ENCODE measurements at places on chromosomes 5 and 9.

- no peak for DNase-seq
These were observed 5.6 kb downstream of the GNPDA1 start for GRCh38 chr5:142007237-142007544.

- no peak for DNase-seq
These were observed 48.7 kb downstream of the TEK start for GRCh38 chr9:27157736-27158135.

GRCh38 chr9:104896131-104896530 lies 31.8 kb downstream of the ABCA1 start:
- DNase-seq: no peak

DNA sequence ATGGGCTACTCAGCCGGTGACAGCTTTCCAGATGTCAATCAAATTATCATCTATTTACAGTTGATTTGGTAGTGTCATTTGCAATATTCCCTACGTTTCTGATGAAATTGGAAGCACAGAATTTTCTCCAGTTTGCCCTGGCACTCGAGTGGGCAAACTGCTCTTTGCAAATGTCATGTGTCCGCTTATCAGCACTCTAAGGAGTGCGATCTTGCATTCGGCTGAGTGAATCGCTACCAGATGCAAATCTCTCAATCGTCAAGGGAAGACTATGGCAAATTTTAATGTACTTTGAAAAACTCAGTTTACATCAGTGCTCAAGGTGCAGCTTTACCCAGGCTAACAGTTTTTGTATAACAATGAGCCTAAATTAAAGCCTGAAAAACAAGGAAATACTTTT lies 66.8 kb downstream of the BNC2 start:
- no peak for DNase-seq

DNA sequence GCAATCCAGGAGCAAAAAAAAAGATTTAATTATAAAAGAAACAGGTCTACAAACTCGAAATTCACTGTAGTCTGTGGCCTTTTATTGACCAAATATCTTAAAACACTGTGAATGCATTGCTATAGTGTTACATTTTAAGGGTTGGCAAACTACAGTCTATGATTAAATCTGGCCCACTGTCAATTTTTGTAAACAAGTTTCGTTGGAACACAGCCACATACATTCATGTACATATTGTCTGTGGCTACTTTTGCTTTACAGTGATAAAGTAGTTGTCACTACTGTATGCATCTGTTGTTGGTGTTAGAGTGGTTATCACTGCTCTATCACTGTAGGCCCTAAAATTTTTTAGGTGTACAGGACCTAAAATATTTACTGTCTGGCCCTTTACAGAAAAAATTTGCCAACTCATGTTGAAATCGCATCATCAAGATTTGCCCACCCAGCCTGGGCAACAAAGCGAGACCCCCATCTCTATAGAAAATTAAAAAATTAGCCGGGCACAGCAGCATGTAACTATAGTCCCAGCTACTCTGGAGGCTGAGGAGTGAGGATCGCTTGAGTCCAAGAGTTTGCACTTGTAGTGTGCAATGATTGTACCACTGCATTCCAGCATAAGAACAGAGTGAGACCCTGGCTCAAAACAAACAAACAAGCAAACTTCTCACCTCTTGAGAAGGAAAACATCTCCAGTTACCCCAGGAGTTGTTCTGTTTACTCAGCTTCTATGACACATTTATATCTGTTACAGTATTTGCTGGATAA lies 89.0 kb downstream of the ERBIN start:
- no peak for DNase-seq

GRCh38 chr5:139394654-139395566 lies at the start of gene PROB1:
TSS of gene PROB1 (minus strand) at chr5:139395104. CDS start at chr5:139395081, 23 bp downstream.
- no peak for DNase-seq

GRCh38 chr9:112038017-112038408 lies 137.1 kb downstream of the SUSD1 start:
- no peak for DNase-seq

GRCh38 chr9:9117866-9118265 lies 1318.3 kb upstream of the DMAC1 start:
- peak; percentile 18 for DNase-seq

GRCh38 chr9:69141851-69142250 lies 32.2 kb upstream of the TJP2 start:
- DNase-seq: no peak

DNA sequence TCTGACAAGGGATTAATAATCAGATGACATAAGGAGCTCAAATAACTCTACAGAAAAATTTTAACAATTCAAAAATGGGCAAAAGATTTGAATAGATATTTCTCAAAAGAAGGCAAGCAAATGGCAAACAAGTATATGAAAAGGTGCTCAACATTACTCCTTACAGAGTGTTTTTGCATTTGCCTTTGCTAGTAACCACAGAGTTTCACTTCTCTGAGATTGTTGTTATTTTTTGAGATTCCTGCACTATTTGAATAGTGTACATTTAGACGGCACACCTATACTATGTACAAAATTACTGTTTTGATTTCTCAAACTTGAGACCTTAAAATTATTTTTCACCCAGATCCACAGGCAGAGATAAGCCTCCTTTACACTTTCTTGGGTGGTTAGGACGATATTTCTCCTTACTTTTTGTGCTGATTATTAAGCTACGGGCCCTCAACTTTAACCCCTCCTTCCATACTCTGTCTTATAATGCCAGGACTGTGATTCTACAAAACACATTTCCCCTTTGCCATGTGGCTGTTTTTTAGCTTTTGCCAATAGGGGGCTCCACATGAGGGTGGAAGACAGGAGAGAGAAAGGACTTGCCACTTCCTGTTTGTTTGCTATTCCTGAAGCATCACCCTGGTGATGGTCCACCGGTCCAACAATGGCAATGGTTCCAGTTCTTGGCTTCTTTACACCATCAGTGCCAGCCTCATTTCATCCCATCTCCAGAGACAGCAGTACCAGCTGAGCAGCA lies 65.0 kb upstream of the DAP start:
- no peak for DNase-seq

GRCh38 chr5:135741040-135741439 lies 93.4 kb upstream of the SLC25A48 start:
- no peak for DNase-seq

- DNase-seq: no peak
These were observed 28.4 kb downstream of the SLC6A18 start for GRCh38 chr5:1253456-1254105.

DNA sequence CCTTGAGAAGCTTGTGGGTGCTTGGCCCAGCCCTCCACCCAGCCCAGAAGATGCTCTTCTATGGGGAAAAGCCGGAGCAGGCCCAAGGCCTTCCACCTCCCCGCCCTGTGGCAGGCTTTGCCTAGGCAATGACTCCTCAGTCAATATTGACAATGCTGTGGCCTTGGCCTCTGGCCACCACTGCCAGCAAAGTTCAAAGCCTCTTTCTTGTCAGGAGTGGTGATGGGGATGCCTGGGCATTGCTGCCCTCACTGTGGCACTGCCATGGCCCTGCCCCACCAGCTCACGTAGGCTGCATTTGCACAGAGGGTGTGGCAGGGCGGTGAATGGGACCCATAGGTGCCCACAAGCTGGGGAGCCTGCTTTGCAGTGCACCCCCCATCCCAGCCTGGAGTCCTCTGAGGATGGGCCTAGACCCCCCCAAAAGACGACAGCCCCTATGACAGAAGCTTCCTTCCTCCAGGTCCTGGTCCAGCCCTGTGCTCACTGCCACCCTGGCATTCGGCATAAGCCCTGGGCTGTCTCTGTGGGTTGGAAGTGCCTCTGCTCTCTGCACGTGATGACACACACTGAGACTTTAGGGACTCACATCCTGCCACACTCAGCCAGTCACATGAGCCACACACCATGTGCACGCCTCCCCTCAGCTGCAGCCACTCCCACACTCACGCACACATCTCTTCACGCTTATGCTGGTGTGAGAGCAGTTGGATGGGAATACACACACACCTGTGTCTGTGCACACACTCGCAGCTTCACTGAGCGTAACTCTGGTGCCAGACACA lies 31.1 kb downstream of the MORN5 start:
- DNase-seq: peak; percentile 34

DNA sequence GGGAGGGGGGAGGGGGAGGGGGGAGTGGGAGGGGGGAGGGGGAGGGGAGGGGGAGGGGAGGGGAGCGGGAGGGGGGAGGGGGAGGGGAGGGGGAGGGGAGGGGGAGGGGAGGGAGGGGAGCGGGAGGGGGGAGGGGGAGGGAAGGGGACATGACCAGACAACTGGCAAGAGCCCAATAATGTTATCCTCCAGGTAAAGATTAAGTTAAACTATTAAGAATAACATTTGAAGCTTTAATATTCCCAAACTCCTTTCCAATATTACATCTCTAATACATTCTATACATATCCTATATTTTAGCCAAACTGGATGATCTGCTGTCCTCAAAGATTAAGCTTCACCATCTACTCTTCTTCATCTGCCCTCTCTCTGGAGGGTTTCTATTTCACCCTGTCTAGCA lies 25.8 kb downstream of the C5 start:
- DNase-seq: no peak

- DNase-seq: no peak
These were observed 2.1 kb upstream of the RASGEF1C start for GRCh38 chr5:180210961-180211760.

- no peak for DNase-seq
These were observed 67.8 kb upstream of the GARNL3 start for GRCh38 chr9:127196826-127197145.

All from DMS153 (cell line).